ENCODE measurements at places on chromosomes 1 and 21.
A peak's percentile ranks its signal among the peaks of the same experiment; 100 is the strongest.

DNA sequence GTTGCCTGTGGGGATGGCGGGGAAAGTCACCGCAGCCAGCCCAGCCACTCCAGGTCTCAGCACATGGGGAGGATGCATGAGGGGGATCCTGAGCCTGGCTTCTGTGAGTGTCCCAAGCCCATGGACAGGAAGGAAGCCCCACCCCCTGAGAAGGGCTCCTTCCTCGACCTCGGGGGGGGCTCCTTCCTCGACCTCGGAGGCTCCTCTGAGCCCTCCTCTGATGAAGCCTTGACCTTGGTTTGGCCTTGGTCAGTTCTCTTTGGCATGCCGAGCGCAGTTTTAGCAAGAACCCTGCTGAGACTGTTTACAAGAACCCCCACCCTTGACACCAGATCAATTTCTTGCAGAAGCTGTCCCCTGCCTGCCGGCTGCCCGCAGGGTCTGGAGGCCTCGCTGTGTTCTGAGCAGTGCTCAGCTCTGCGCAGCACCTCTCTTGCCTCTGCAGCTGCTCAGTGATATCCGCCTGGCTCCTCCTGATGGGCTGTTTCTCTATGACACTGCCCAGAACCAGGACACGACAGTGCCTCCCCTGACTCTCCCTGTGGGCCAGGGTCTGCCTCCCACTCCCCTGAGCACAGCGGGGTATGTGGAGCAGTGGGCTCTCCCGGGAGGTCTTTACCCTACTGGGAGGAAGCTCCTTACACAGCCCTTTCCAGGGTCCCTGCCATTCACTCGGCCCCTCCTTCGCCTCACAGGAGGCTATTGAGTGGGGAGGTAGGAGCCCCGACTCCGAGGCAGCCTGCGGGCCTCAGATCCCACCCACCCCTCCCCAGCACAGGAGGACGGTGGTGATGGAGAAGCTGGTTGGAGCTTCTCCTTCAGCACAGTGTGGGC, 15.4 kb downstream of the ACTRT2 start:
- DNase-seq, result no peak

DNA sequence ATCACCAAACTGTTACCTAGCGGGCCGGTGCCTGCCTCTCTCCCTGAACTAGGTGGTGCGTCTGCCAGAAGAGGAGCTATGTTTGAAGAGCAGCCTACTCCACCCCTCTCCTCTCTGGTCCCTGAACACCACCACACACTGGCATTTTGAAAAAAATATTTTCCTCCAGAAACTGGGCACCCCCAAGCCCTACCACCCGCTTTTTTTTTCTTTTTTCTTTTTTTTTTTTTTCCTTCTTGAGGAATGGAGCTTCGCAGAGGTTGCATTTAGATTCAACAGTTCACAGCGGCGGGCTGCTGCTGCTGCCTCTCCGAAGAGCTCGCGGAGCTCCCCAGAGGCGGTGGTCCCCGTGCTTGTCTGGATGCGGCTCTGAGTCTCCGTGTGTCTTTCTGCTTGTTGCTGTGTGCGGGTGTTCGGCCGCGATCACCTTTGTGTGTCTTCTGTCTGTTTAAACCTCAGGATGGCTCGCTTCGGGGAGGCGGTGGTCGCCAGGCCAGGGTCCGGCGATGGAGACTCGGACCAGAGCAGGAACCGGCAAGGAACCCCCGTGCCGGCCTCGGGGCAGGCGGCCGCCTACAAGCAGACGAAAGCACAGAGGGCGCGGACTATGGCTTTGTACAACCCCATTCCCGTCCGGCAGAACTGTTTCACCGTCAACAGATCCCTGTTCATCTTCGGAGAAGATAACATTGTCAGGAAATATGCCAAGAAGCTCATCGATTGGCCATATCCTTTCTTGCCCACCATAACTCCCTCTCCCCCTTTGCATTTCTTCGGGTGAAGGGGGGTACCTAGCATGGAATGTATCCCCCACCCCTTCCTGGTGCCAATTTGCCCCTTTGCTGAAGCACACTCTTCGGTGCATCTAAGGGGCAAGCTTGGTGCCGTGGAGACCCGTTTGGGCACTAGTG, at the start of gene CACNA1E:
Gene CACNA1E, plus strand, starts transcription at position 233 of the 911 bp plus-strand sequence. Its CDS starts 228 bp downstream, at position 461.
- DNase-seq, result no peak

DNA sequence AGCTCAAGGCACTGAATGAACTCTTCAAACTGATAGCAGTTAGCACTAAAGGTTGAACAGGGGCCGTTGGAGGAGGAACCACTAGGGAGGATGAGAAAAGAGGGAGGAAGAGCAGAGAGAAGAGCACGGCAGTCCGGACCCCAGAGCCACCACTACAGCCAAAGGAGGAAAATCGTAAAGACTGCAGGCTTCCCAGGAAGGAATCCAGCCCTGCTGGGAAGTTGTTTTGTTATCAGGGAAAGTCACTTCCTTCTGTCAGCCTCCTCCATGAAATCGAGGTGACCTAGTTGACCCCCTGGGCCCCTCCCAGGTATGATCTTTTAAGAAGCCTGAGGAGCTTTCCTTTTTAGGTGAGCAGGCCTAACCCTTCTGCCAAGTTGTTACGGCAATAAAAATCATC, 88.2 kb downstream of the PBX1 start:
- DNase-seq, result no peak

- peak; percentile 87 for DNase-seq
Observed at GRCh38 chr1:62436039-62436465, 797 bp upstream of the USP1 start.

DNA sequence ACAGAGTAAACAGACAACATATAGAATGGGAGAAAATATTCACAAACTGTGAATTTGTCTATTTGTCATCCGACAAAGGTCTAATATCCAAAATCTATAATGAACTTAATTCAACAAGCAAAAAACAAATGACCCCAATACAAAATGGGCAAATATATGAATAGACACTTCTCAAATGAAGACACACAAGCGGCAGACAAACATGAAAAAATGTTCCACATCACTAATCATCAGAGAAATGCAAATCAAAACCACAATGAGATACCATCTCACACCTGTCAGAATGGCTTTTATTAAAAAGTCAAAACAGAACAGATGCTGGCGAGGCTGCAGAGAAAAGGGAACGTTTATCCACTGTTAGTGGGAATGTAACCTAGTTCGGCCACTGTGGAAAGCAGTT, 72.7 kb downstream of the SMYD3 start:
- DNase-seq, result no peak

GRCh38 chr1:240906477-240906876, 294.5 kb upstream of the GREM2 start:
- DNase-seq, result no peak

GRCh38 chr1:176517484-176517883, 54.5 kb downstream of the PAPPA2 start:
- DNase-seq, result no peak

- DNase-seq, result no peak
Observed at GRCh38 chr1:205978676-205979075, 24.5 kb downstream of the RAB7B start.

DNA sequence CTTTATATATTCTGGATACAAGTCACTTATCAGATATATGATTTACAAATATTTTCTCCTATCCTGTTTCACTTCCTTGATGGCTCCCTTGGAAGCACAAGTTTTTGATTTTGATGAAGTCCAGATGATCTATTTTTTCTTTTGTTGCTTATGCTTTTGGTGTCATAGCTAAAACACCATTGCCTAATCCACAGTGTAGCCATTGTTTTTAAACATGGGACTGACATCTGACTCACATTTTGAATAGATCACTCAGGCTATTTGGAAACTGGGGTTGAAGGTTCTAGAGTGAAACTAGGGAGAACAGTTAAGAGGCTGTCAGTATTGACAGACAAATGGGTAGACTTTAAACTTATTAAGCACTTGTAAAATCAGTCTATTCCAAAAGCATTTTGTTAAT, 16.6 kb downstream of the AK4 start:
- no peak for DNase-seq
